Fibroblast of skin of left quadriceps (primary cell): ENCODE measurements at places on chromosomes 1 and 21.

- DNase-seq: no peak
Observed at GRCh38 chr1:172244865-172245264, 175.6 kb upstream of the C1orf105 start.

DNA sequence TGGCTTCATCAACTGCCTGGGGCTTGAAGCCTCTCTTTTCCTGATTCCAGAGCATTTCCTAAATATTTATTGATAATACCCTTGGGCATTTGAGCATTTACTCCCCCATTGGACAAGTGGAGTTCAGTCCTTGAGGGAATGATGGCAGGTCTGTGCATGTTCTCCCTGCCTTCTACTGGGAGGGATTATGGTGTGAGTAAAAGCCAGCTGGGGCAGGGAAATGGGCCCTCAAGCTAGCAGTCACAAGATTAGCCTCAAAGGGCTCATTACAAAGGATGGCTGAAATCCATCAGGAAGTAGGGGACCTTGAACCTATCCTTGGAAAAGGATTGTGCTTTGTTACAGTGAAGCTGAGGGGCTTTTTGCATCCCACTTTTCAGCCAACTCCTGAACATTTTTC lies 24.2 kb upstream of the OSBPL9 start:
- DNase-seq: no peak

- no peak for DNase-seq
Observed at GRCh38 chr1:227869851-227870305, 54.4 kb downstream of the PRSS38 start.

DNA sequence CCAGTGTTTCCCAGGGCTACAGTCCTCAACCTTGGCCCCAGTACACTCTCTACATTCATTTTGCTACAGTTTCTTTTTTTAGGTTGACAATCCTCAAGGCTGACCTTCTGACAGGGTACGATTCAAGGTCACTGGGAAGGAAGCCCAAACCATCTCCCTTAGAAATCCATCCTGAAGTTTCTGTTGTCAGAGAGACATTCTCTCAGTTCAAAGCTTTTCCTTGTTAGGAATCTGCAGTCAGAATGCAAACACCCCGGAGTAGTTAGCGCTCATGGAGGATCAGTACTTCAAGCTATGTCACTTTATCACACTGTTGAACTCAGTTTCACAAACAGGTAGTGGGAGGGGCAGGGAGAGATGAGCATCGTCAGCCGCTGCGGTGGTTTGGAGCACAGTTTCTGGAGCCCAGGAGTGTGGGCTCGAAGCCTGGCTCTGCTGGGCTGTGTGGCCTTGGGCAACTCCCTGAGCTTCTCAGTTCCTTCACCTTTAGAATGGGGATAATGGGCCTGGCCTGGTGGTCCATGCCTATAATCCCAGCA lies 4.2 kb downstream of the SLC2A5 start:
- no peak for DNase-seq

DNA sequence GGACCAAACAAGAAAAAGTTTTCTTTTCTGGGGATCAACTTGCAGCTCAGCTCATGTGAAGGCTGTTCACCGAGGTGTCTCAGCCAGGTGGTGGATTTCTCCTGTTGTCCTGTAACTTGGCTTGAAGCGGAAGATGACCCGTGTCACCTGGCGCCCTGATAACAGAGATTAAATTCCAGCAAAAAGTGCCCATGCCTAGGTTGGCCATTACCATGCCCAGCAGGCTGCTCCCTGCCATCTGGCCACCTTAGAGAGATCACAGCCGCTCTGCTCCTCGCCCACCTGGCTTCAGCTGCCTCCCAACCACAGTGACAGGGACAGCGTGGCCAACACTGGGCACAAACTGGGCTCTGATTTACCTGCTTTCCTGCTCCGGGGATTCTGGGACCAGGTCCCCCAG lies 149.5 kb downstream of the ZBTB18 start:
- DNase-seq: no peak

- DNase-seq: no peak
Observed at GRCh38 chr1:196660852-196661251, 9.0 kb downstream of the CFH start.

GRCh38 chr21:44552136-44552535 lies 831 bp upstream of the KRTAP10-2 start:
- DNase-seq: no peak
